Activated CD8-positive, alpha-beta T cell treated with anti-CD3 and anti-CD28 coated beads, Interleukin-2, amount 10 ng/mL, durations not matched to agents 7 days and 5 days (primary cell): ENCODE measurements at places on chromosomes 16 and 17. TPM values are rescaled to one million over a fixed set of nuclear protein-coding genes. Genes with fewer than 3 reads are reported as not detected.

SENP3 gene
- 54.4 TPM for total RNA-seq

MYH2 gene
- not detected for total RNA-seq

- no peak for DNase-seq
These were observed 688.0 kb downstream of the KCNJ2 start for GRCh38 chr17:70857351-70857750.

GRCh38 chr16:85927371-85927770 lies 28.4 kb downstream of the IRF8 start:
- DNase-seq: no peak

GRCh38 chr16:19380328-19380727 lies 37.4 kb upstream of the TMC5 start:
- DNase-seq: peak; percentile 37

SDK2 gene
- 18.4 TPM for total RNA-seq

DNA sequence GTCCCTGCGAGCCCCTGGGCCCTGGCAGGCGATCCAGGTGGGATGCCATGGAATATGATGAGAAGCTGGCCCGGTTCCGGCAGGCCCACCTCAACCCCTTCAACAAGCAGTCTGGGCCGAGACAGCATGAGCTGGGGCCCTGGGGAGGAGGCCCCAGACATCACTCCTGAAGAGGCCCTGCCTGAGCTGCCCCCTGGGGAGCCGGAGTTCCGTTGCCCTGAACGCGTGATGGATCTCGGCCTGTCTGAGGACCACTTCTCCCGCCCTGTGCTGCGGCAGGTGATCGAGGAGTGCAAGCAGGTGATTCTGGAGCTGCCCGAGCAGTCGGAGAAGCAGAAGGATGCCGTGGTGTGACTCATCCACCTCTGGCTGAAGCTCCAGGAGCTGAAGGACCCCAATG lies 33.1 kb downstream of the CDRT15L2 start:
- DNase-seq: no peak

GEMIN4 gene
- total RNA-seq: 45.8 TPM

- no peak for DNase-seq
These were observed 25.9 kb upstream of the VPS4A start for GRCh38 chr16:69285240-69285639.

- no peak for DNase-seq
These were observed 43.3 kb upstream of the NF1 start for GRCh38 chr17:31051506-31051905.
